ENCODE measurements at places on chromosomes 12 and 14. TPM values are rescaled to one million over a fixed set of nuclear protein-coding genes. Genes with fewer than 3 reads are reported as not detected.

- no peak for DNase-seq
Observed at GRCh38 chr14:99080306-99080705, 191.7 kb downstream of the BCL11B start.

MARS1 gene
- polyA plus RNA-seq: 137 TPM

DNA sequence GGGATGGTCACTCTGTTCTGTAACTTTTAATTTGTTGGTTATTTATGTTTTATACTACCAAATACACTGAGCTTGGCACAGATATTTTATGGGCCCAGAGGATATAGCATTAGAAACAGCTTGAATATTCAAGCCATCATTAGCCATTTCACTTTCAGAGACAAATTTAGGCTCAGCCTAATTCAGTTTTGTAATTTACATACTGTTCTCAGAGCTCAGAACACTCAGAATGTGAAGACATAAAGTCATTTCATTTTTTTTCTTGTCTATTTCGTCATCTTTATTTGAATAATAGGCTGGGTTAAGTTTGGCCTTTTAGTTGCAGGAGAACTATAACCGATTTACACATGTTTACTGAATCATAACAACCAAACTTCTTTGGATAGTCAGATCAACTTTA, 361.7 kb downstream of the SNAPC1 start:
- DNase-seq: no peak

GRCh38 chr12:104695453-104696148, 238.9 kb downstream of the CHST11 start:
- DNase-seq: no peak

DNA sequence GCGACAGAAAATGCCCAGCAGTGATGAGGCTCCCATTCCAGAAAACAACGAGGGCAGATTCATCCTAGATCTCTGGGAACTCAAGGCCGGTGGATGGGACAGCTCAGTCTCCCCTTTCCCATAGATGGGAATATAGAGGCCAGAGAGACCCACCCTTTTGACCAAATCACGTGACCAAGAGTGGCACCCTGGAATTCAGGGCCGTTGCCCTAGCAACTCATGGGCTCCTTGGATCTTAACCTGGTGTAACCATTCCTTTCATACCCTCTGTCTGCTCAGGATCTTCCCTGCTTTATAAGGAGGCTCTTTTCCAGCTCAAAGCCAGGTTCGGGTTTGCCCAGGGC, 8.4 kb upstream of the LRTM2 start:
- DNase-seq: no peak

- DNase-seq: no peak
Observed at GRCh38 chr12:16346958-16347357, 487 bp upstream of the MGST1 start.

GRCh38 chr12:55700255-55701018, 7.3 kb downstream of the ITGA7 start:
- no peak for DNase-seq

GRCh38 chr12:59594943-59595500, 807 bp upstream of the SLC16A7 start:
- DNase-seq: no peak

DNA sequence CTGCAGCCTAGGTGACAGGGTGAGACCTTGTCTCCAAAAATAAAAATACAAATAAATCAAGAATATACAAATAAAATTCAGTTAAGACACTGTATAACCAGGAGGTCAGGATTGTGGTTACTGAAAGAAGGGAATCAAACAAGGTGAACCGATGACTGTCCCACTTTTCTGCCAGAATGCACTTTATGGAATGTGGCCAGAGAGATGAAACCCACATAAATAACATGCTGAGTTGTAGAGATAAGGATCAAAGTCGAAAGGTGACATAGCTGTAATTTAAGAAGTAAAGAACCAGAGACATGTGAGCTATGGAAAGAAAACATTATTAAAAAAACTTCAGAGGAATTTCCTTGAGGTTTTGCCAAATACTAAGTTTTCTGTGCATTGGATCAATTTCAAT, 1098.2 kb upstream of the USP15 start:
- DNase-seq: no peak

DNA sequence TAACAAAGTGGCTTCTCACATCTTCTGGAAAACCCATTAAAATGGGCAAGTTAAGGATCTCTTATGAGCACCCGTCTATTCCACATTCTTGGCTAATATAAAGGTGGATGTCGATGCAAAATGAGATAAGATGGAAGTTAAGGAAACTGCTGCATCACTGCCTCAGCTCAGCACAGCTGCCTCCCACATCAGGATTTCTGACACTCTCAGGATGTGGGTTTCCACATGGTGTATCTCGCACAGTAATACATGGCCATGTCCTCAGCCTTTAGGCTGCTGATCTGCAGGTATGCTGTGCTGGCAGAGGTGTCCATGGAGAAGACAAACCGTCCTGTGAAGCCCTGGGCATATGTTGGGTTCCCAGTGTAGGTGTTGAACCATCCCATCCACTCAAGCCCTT, 1348.0 kb downstream of the TMEM121 start:
- DNase-seq: no peak

DNA sequence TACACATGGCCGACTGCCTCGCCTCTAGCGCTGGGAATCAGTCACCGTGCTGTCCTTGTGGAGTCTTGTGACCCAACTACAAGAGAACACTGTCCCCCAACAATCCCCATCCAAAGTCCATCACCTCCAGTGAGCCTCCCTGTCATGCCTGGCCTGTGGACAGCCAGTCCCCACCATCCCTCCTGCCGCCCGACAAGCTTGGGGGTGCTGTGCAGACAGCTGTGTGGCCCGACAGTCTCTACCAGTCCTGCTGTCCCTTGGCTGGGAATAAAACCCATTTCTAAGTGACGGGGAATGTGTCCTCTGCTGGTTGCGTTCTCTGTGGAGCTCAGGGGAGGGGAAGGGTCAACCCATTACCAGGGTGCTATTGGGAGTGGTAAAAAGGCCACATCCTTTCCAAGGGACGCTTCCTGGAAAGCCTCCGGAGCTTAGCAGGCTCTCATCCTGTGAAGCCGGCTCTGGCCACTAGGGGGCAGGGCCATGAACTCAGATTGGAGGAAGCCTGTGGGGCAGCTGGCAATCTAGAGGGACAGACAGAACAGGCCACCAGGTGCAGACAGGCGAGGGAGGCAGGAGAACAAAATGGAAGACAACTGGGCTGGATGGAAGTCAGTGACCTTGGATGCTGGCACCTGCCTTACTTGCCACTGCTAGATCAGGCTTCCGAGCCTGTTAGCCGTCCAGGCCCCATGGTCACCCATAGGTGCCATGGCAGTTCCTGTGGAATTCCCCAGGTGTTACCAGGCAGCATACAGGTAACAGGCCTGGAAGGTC, 12.0 kb upstream of the BLTP3B start:
- no peak for DNase-seq

VSX2 gene
- polyA plus RNA-seq: 0.09 TPM

DNA sequence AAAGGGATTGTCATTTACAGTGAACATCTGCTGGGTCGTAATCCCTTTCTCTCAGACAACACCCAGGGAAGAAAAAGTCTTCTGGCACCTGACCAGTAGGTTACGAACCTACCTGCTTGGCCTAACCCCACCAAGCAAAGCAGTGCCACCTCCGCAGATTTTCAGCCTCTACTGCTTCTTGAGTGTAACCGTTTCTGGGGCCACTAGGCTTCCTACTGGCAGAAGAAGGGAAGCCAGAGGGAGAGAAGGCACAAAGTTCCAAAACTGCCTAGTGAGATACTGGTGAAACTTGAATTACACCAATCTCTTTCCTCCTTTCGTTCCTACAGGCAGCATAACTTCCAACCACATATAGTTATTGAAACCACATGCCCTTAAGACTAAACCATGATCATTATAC, 383.6 kb downstream of the BCAT1 start:
- no peak for DNase-seq

CDCA3 gene
- 29.7 TPM for polyA plus RNA-seq

DNA sequence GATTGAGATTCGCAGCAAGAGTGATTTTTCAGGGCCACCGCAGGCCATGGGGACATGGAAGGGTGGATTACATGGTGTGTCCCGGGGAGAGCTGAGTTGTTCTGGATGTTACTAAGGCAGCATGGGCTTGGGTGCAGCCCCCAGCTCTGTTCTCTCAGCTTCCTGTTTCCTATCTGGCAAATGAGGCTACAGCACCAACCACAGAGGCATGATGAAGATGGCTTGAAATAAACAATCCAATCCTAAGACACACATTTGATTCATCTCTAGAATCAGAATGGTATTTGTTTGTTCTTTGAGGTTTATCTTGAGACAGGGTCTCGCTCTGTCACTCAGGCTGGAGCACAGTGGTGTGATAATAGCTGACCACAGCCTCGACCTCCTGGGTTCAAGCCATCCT, 21.6 kb downstream of the GLTP start:
- no peak for DNase-seq

- DNase-seq: no peak
Observed at GRCh38 chr12:5546616-5547015, 114.7 kb downstream of the NTF3 start.

Measured in renal pelvis (tissue), 12 donors.